ENCODE measurements at places on chromosomes 4 and X.
A peak's percentile ranks its signal among the peaks of the same experiment; 100 is the strongest.

- no peak for DNase-seq
Measured at GRCh38 chr4:124918559-124919122, 206.1 kb upstream of the ANKRD50 start.

GRCh38 chr4:173442223-173442932, 43.5 kb upstream of the SCRG1 start:
- DNase-seq: no peak

DNA sequence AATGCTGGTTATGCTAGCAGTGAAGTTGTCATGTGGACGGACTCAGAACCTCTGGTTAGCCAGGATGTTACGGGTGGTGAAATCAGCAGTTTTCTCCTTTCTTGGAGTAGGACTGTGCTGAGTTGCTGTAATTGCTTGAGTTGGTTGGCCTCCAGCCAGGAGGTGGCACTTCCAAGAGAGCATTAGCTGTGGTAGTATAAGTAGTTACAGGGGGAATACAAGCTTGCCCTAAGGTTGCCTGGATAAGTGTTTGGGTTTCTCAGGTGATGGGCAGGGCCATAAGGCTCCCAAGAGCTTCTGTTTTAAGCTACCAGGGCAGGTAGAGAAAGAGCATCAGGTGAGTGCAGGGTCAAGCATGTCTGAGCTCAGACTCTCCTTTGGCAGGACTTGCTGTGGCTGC, 103.0 kb downstream of the ZNF518B start:
- DNase-seq: no peak

GRCh38 chrX:88397551-88397950, 349.5 kb upstream of the CPXCR1 start:
- DNase-seq: no peak

GRCh38 chrX:129553619-129554288, 13.7 kb downstream of the OCRL start:
- no peak for DNase-seq

GRCh38 chrX:131821945-131822622, 201.0 kb upstream of the STK26 start:
- DNase-seq: peak; percentile 46

- DNase-seq: no peak
Measured at GRCh38 chr4:888029-888428, 44.1 kb downstream of the GAK start.

- DNase-seq: no peak
Measured at GRCh38 chrX:6291444-6291843, 62.8 kb upstream of the NLGN4X start.

- no peak for DNase-seq
Measured at GRCh38 chr4:9832640-9833039, 51.2 kb downstream of the DRD5 start.

DNA sequence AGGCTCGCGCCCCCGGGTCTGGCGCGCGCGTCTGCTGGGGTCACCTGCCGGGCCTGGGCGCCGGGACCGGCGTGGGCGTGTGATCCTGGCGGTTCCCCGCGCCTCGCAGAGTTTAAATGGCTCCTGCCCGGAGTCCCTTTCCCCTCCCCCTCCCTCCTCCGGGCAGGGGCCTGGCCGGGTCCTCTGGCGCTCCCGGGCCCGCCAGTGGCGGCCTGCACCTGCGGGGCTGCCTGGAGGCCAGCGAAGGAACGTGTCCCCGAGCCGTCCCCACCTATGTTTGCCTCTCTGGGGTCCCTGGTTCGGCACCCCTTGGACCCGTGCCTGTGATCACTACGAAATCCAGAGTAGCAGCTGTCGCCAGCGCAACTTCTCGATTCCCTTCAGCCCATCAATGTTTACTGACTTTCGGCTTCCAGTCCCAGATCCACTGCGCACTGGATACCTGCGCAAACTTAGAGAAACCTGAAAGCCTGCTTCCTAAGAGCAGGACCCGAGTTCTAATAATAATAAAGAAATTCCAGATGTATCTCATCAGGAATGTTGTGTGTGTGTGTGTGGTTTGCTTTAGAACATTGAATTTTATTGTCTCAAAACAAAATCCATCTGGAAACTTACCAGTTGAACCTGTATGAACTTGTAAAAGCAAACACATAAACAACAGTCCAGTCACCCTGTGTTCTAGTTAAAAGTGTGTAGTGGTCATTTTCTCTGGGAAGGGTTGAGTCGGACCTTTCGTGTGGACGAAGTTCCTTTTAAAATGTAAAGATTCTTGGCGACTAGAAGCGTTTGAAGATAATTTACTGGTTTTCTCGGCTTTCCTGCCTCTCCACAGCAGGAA, 788 bp downstream of the SHROOM2 start:
- DNase-seq: no peak

- DNase-seq: no peak
Measured at GRCh38 chr4:78308517-78308916, 243.1 kb upstream of the ANXA3 start.

- DNase-seq: no peak
Measured at GRCh38 chrX:9859711-9860555, 73.7 kb downstream of the SHROOM2 start.

DNA sequence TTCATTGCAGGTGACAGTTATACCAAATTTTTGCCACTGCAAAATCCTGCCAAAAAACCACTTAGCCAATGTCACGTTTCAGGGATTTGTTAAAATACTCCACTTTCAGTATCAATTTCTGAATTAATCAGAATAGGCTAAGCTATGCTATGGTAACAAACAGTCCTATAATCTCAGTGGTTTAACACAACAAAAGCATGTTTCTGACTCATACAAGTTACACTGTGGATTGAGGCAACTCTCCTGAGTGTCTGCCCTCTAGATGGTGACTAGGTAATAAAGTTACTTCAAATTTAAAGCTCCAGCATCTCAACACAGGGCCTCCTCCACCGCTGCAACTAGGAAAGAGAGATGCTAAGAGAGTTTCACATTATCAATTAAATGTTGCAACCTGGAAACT, 23.0 kb upstream of the RADX start:
- no peak for DNase-seq

- DNase-seq: no peak
Measured at GRCh38 chr4:54954656-54955388, 170.6 kb downstream of the KDR start.

GRCh38 chr4:107034996-107035818, 906 bp downstream of the DKK2 start:
- DNase-seq: no peak

DNA sequence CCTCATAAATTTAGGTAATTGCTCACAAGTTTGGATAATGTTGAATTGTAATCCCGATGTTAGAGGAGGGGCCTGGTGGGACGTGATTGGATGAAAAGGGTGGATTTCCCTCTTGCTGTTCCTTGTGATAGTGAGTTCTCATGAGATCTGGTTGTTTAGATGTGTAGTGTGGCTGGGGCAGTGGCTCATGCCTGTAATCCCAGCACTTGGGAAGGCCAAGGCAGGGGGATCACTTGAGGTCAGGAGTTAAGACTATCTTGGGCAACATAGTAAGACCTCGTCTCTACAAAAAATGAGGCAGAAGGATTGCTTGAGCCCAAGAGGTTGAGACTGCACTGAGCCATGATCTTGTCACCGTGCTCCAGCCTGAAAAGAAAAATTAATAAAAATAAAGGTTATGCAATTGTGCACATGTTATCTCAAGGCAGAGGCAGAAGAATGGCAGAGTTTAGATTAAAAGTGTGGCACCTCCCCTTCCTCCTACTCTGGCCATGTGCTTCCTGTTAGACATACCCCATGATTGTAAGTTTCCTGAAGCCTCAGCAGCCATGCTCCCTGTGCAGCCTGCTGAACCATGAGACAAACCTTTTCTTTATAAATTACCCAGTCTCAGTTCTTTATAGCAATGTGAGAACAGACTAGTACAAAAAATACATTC, 36.5 kb downstream of the ERVMER34-1 start:
- no peak for DNase-seq

DNA sequence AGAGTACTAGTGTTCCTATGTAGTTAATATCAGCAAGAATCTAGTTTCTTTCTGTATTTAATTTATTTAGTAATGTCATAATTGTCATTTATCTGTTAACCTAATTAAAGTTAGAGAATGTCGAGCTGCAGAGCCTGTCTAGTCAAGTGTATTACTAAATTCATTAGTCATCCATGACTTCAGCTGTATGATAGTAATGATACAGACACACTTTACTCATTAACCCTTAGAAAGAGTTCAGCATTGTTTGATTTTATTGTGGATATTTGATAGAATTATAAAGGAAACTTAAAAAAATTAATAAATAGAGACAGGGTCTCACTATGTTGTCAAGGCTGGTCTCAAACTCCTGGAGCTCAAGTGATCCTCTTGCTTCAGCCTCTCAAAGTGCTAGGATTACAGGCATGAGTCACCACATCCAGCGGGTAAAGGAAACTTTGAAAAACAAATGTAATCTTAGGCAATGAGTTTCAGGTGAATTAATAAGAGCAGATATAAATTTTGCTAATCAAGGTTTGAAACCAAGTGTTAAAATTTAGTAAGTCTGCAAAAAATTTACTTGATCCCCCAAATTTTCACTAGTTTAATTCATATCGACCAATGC, 110.6 kb downstream of the ANK2 start:
- no peak for DNase-seq

- DNase-seq: no peak
Measured at GRCh38 chrX:121365572-121366161, 318.3 kb downstream of the GLUD2 start.

GRCh38 chr4:83616252-83616651, 80.3 kb downstream of the GPAT3 start:
- no peak for DNase-seq

DNA sequence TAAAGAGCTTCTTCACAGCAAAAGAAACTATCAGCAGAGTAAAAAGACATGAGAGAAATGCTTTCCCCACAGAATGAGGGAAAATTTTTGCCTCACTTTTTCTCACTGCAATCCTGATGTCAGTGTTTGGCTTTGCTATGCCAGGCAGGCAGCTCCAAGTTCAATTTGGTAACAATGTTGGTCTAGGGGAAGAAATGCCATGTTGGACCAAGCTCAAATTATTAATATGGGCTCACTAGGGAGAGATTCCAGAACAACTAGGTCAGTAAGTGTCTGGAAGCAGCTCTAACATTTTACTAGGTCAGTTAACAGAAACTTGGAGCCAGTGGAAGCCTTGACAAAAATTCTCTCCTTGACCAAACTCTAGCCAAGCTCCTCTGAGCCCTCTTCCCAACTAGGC, 95.4 kb downstream of the NAF1 start:
- DNase-seq: no peak
